CMK (cell line): ENCODE measurements at places on chromosomes 7 and 10.

- DNase-seq: no peak
Measured at GRCh38 chr10:100993986-100994708, 5.5 kb upstream of the LZTS2 start.

- DNase-seq: no peak
Measured at GRCh38 chr7:6026820-6027311, 4.3 kb upstream of the ANKRD61 start.

DNA sequence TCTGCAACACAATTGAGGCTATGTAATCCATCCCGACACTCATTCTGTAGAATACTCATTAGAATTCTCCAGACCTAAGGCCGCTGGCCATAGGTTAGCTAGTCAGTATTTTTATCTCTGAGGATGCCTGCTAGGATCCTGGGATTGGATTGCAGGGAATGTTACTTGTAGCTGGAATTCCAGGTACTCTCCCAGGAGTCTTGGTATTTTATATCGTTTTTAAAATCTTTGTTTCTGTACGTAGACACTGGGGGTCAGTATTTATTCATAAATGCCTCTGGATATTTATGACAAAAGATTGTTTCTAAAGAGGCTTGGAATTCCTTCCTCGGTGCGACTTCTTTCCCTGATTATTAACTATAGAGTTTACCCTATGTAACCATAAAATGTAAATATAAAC lies 40.1 kb downstream of the BPGM start:
- DNase-seq: no peak

- DNase-seq: no peak
Measured at GRCh38 chr10:48279081-48279751, 4.7 kb upstream of the FRMPD2 start.

GRCh38 chr10:132580143-132580542 lies 42.6 kb downstream of the INPP5A start:
- DNase-seq: no peak

- no peak for DNase-seq
Measured at GRCh38 chr10:2852574-2853323, 214.6 kb upstream of the PFKP start.

- no peak for DNase-seq
Measured at GRCh38 chr7:75635036-75635435, 103.7 kb downstream of the HIP1 start.

DNA sequence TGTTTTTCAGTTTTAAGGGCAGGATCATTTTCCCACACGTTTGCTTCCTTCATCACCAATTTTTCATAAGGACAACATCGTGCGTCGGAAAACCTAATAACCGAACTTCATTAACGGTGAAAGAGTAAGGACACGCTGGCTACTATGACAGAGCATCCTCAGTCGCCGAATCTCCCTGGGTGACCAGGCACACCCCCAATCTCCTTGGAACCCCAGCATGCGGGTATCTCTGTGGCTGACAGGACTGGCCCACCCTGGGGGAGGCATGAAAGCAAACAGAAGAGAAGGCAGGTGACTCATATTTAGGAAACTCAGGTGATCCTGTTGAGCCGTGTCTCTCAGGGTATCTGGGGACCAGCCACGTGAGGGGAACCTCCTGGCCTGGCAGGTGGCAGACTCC lies 134.2 kb downstream of the DIP2C start:
- DNase-seq: no peak

GRCh38 chr7:116251675-116252074 lies 41.3 kb downstream of the TES start:
- no peak for DNase-seq

GRCh38 chr10:52949899-52950298 lies 177.3 kb upstream of the MBL2 start:
- no peak for DNase-seq

GRCh38 chr10:8617792-8618191 lies 563.3 kb downstream of the GATA3 start:
- no peak for DNase-seq

DNA sequence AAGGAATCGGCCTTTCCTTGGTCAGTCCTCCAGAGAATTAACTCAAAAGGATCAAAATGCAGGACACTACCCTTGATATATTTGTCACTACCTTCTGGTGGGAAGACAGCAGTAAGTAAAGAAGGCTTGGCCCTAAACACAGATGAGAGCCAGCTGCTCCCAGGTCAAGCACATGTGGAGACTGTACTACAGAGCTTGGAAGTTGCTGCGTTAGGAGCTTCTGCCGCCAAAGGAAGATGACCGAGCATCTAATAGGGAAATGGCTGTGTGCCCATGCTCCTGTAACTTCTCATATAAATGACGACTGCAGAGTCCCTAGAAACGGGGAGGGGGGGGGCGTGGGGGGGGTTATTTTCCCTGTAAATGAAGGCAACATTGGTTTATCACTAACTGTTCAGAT lies 59.0 kb downstream of the PODXL start:
- DNase-seq: no peak

DNA sequence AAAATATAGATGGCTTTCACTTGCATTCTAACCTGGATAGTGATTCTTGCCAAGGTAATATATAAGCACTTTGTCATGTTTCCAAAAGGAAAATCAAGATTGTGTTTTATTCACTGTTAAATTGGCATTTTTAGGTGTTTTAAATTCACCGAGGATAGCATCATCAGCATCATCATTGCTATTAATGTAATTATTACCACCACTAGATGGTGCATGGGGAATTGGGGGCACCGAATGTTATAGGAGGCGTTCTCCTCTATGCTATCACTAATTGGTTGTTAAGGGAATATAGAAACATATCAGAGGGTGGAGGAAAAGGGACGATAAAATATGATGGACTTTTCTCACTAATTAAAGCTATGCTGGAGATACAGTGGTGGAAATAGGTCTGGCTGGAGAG lies 95.5 kb downstream of the CELF2 start:
- DNase-seq: no peak

GRCh38 chr7:123797673-123798531 lies 47.1 kb upstream of the HYAL4 start:
- DNase-seq: no peak
